ENCODE measurements at places on chromosomes 1 and 21.

GRCh38 chr1:205354259-205355074 lies 2.3 kb downstream of the KLHDC8A start:
- H3K27ac ChIP-seq: no peak overlapping the region
- peak; percentile 62 for DNase-seq
- H3K4me1 ChIP-seq: no peaks in the 10 kb centered on the region
- H3K36me3 ChIP-seq: no peaks in the 10 kb centered on the region

DNA sequence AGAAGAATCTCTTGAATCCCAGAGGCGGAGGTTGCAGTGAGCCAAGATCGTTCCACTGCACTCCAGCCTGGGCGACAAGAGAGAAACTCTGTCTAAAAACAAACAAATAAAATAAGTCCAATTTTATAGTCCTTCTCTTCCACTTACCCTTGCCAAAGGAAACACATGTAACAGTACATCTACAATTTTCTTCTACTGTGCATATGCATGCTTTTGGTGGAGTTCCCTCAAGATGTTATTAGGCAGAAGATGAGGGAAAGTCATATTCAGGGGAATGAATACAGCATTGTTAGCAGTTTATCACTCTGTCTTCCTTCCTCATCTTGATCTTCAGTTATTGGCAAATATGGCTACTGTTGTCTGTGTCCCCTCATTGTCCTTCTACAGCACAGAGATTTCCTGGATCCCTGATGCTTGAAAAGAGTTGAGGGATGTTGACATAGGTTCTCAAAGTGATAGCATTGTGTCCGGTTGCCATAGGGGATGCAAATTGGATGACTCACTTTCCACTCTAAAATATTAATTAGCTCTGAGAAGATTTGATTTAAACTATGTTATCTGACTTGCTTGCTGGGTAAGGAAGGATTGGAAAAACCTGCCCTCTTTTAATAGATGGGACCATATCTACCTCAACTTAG lies 1173.6 kb downstream of the KCNT2 start:
- H3K4me3 ChIP-seq: no peak overlapping the region
- H3K27me3 ChIP-seq: no peaks in the 10 kb centered on the region
- DNase-seq: no peak
- no peaks in the 10 kb centered on the region for H3K4me1 ChIP-seq

GRCh38 chr1:83692524-83693381 lies 306.2 kb downstream of the TTLL7 start:
- no peak overlapping the region for H3K27ac ChIP-seq
- H3K27me3 ChIP-seq: no peaks in the 10 kb centered on the region
- no peaks in the 10 kb centered on the region for H3K36me3 ChIP-seq
- no peaks in the 10 kb centered on the region for H3K4me1 ChIP-seq
- no peak overlapping the region for H3K4me3 ChIP-seq
- DNase-seq: peak; percentile 0

- H3K4me1 ChIP-seq: no peaks in the 10 kb centered on the region
- DNase-seq: no peak
- H3K36me3 ChIP-seq: no peaks in the 10 kb centered on the region
- H3K4me3 ChIP-seq: no peak overlapping the region
These were observed 365.8 kb downstream of the KIF26B start for GRCh38 chr1:245520611-245521010.

- no peaks in the 10 kb centered on the region for H3K36me3 ChIP-seq
- H3K4me1 ChIP-seq: no peaks in the 10 kb centered on the region
- H3K27me3 ChIP-seq: no peaks in the 10 kb centered on the region
- no peak overlapping the region for H3K4me3 ChIP-seq
- no peak overlapping the region for H3K27ac ChIP-seq
- DNase-seq: no peak
These were observed 29.1 kb downstream of the PRSS38 start for GRCh38 chr1:227844320-227845146.

GRCh38 chr1:218617986-218618385 lies 272.9 kb downstream of the TGFB2 start:
- H3K36me3 ChIP-seq: no peaks in the 10 kb centered on the region
- no peak overlapping the region for H3K27ac ChIP-seq
- H3K4me1 ChIP-seq: no peaks in the 10 kb centered on the region
- DNase-seq: no peak
- H3K4me3 ChIP-seq: no peak overlapping the region

- no peak for DNase-seq
- no peaks in the 10 kb centered on the region for H3K4me1 ChIP-seq
- H3K27ac ChIP-seq: no peak overlapping the region
- H3K4me3 ChIP-seq: no peak overlapping the region
- H3K27me3 ChIP-seq: no peaks in the 10 kb centered on the region
These were observed 55.0 kb upstream of the SERBP1 start for GRCh38 chr1:67485046-67485811.

DNA sequence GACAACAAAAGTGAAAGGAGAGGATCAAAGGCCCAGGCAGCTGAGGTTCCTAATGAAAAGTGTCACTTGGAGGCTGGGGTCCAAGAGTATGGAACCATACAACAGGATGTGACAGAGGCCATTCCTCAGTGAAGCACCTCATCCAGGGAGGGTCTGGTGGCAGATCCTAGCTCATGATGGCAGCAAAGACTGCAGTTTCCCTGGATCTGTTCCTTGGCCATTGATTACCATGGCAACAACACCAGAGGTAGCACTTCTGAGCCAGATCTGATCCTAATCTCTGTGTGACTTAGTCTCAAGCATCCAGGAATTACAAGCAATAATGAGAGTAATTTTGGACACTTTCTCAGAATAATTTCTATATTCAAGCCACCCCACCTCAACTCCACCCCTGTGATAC lies 12.9 kb downstream of the FAM177B start:
- H3K27ac ChIP-seq: no peak overlapping the region
- no peaks in the 10 kb centered on the region for H3K27me3 ChIP-seq
- no peak for DNase-seq

- no peak overlapping the region for H3K27ac ChIP-seq
- no peaks in the 10 kb centered on the region for H3K4me1 ChIP-seq
- H3K4me3 ChIP-seq: no peak overlapping the region
- DNase-seq: no peak
- H3K36me3 ChIP-seq: no peaks in the 10 kb centered on the region
These were observed 8.7 kb upstream of the GJB5 start for GRCh38 chr1:34746101-34746500.

- no peak overlapping the region for H3K27ac ChIP-seq
- H3K4me3 ChIP-seq: no peak overlapping the region
- no peak for DNase-seq
- peaks cover 22% of the 10 kb centered on the region for H3K27me3 ChIP-seq
These were observed 918 bp upstream of the RASAL2 start for GRCh38 chr1:178092878-178093493.

GRCh38 chr1:12435639-12436344 lies 182.2 kb downstream of the DHRS3 start:
- H3K4me1 ChIP-seq: peaks cover 71% of the 10 kb centered on the region
- no peak overlapping the region for H3K4me3 ChIP-seq
- H3K36me3 ChIP-seq: no peaks in the 10 kb centered on the region

GRCh38 chr1:237012788-237013383 lies 8.6 kb upstream of the MT1HL1 start:
- H3K27ac ChIP-seq: no peak overlapping the region
- no peaks in the 10 kb centered on the region for H3K4me1 ChIP-seq
- H3K36me3 ChIP-seq: no peaks in the 10 kb centered on the region
- DNase-seq: no peak
- H3K4me3 ChIP-seq: no peak overlapping the region

- no peak for DNase-seq
- H3K27ac ChIP-seq: no peak overlapping the region
- H3K4me3 ChIP-seq: no peak overlapping the region
- no peaks in the 10 kb centered on the region for H3K4me1 ChIP-seq
- no peaks in the 10 kb centered on the region for H3K36me3 ChIP-seq
These were observed 5.8 kb upstream of the CFAP74 start for GRCh38 chr1:2009101-2010053.

- H3K27me3 ChIP-seq: no peaks in the 10 kb centered on the region
- H3K27ac ChIP-seq: no peak overlapping the region
- H3K36me3 ChIP-seq: peaks cover 54% of the 10 kb centered on the region
- no peak for DNase-seq
These were observed 147.6 kb downstream of the DYRK1A start for GRCh38 chr21:37514038-37514667.

- no peak for DNase-seq
- no peak overlapping the region for H3K4me3 ChIP-seq
- no peaks in the 10 kb centered on the region for H3K4me1 ChIP-seq
- H3K27me3 ChIP-seq: no peaks in the 10 kb centered on the region
These were observed 3.9 kb downstream of the PLA2G2D start for GRCh38 chr1:20115479-20115878.

GRCh38 chr1:193144361-193144938 lies 22.6 kb downstream of the CDC73 start:
- DNase-seq: no peak
- H3K27ac ChIP-seq: no peak overlapping the region
- no peak overlapping the region for H3K4me3 ChIP-seq
- H3K27me3 ChIP-seq: no peaks in the 10 kb centered on the region

DNA sequence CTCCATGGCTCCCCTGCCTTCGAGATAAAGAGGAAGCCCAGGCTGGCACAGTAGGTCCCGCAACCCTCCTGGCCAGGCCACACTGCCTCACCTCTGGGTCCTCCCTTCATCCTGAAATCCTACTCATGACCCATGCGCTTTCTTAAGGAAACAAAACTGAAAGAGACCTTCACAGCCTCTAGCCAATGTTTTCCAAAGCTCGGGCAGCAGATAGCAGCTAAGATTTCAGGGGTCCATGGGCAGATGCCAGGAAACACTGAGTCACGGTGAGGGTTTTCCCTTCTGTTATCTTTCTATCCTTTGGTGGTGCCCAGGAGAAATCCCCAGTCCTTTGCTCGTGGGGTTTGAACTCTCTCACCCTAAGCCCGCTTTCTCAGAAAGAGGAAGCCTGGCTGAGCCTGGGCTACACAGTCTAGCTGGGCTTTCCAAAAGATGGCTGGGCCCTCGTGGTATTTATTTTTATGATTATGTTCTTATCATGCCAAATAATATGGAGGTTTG lies 26.6 kb downstream of the TTC39A start:
- H3K4me1 ChIP-seq: no peaks in the 10 kb centered on the region
- no peak for DNase-seq
- H3K27ac ChIP-seq: no peak overlapping the region

DNA sequence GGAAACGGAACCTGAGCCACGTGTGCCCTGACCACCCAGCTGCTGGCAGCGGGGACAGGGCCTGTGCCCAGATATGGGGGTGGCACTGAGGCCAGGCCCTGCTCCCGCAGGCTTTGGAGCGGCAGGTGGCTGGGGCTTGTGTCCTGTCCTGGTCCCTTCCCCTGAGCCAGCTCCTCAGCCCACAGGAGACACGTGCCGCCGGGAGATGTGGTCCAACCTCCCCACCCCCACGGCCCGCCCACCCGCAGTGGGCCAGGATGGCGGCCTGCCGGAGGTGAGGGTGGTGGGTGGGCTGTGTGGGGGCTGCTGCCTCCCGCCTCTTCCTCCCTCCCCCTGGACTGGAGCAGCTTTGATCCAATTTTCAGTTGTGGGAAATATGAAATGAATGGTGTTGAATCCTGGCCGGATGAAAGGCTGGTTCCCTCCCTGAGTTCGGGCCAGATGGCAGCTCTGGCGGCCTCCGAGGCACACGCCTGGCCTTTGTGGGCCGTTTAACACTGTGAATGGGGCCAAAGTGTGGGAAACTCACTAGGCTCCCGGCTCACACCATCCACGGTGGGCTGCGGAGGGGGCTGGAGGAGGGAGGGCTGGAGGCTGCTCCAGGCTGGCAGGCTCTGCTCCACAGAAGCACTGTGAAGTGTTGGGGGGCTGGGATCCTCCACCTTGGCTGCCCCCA lies 2.6 kb upstream of the HES5 start:
- DNase-seq: no peak
- H3K27me3 ChIP-seq: peaks cover 17% of the 10 kb centered on the region
- H3K27ac ChIP-seq: no peak overlapping the region
- peaks cover 18% of the 10 kb centered on the region for H3K4me1 ChIP-seq
- no peaks in the 10 kb centered on the region for H3K36me3 ChIP-seq
- no peak overlapping the region for H3K4me3 ChIP-seq

DNA sequence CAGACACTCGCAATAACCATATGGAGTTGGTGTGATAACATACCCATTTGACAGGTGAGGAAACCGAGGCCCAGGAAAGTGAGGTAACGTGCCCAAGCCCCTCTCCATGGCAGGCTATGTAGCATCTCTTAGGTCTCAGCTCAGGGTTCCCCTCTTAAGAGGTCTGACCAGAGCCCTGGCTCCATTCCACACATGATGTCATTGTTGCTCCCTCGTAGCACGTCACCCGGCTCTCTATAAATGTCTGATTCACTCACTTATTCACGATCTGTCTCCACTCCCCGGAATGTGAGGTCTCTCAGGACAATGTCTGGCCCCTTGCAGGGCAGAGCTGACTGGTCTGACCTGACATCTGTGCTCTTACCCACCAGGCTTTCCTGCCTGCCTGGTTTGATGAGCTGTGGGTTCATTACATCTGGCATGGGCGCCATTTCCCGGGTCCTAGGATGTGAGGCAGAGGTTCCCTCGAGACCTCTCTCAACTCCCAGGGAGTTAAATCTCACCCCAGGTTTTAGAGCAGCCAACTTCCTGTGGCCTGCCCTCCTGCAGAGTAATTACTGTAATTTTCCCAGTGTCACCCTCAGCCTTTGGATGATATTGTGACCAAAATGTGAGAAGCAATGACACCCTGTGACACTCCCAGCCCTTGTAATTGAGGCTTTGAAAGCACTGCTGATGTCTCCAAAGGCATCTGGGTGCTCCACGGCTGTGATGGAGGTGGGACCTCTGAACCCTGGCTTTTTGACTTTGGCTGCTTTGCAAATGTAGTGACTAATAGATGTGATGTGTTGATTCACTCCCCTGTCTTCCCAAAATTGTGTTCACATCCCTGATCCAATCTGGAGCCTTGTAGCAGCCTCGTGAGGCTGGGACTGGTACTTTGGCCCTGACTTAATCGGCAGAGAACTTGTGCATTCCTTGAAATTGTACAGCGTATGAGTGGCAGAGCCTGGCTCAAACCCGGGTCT lies 10.6 kb downstream of the ACTL8 start:
- H3K4me1 ChIP-seq: no peaks in the 10 kb centered on the region
- no peaks in the 10 kb centered on the region for H3K27me3 ChIP-seq
- H3K27ac ChIP-seq: no peak overlapping the region
- H3K4me3 ChIP-seq: no peak overlapping the region
- H3K36me3 ChIP-seq: no peaks in the 10 kb centered on the region

DNA sequence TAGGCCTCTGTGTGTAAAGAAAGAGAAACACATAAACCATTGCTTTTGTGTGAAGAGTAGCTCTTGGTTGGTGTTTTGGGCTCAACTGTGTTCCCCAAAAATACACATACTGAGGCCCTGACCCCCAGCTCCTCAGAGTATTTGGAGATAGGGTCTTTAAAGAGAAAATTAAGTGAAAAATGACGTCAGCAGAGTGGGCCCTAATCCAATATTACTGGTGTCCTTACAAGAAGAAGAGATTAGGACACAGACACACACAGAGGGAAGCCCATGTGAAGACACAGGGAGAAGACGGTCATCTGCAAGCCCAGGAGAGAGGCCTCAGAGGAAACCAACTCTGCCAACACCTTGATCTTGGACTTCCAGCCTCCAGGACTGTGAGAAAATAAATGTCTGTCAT lies 76.9 kb upstream of the PGBD5 start:
- no peaks in the 10 kb centered on the region for H3K4me1 ChIP-seq
- no peak overlapping the region for H3K27ac ChIP-seq
- no peaks in the 10 kb centered on the region for H3K36me3 ChIP-seq
- no peak overlapping the region for H3K4me3 ChIP-seq
- no peak for DNase-seq
- H3K27me3 ChIP-seq: no peaks in the 10 kb centered on the region

GRCh38 chr1:72827278-72827677 lies 544.9 kb upstream of the NEGR1 start:
- no peak for DNase-seq
- H3K4me3 ChIP-seq: no peak overlapping the region
- H3K4me1 ChIP-seq: no peaks in the 10 kb centered on the region

GRCh38 chr1:197042676-197043341 lies 24.3 kb downstream of the F13B start:
- DNase-seq: no peak
- H3K4me3 ChIP-seq: no peak overlapping the region
- no peaks in the 10 kb centered on the region for H3K36me3 ChIP-seq
- no peaks in the 10 kb centered on the region for H3K27me3 ChIP-seq
- H3K27ac ChIP-seq: no peak overlapping the region

All from CD4-positive, alpha-beta memory T cell (primary cell).